ENCODE measurements at places on chromosomes 1 and 21. TPM values are rescaled to one million over a fixed set of nuclear protein-coding genes. Genes with fewer than 3 reads are reported as not detected.

ARHGEF16 gene
- total RNA-seq, result 20.6 TPM

CDC20 gene
- total RNA-seq, result 1.9 TPM

AADACL3 gene
- total RNA-seq, result not detected

APOBEC4 gene
- total RNA-seq, result not detected

NUAK2 gene
- total RNA-seq, result 4.7 TPM

RNU1-3 gene
- total RNA-seq, result 13,769 TPM

MAP3K7CL gene
- 5.7 TPM for total RNA-seq

HSD3B2 gene
- not detected for total RNA-seq

NOS1AP gene
- total RNA-seq, result 9.1 TPM

SH3BP5L gene
- total RNA-seq, result 19.7 TPM

CACNA1E gene
- total RNA-seq, result 0.04 TPM

RAB3B gene
- 0.22 TPM for total RNA-seq

SPRR2E gene
- total RNA-seq, result not detected

LCA5L gene
- total RNA-seq, result 2.2 TPM

AGT gene
- total RNA-seq, result 13.0 TPM

ADGRL2 gene
- total RNA-seq, result 45.2 TPM

MAP3K6 gene
- total RNA-seq, result 88.4 TPM

SMPDL3B gene
- 0.27 TPM for total RNA-seq

KIF14 gene
- total RNA-seq, result 0.22 TPM
